Naive B cell (primary cell): ENCODE measurements at places on chromosomes 16 and 17. TPM values are rescaled to one million over a fixed set of nuclear protein-coding genes. Genes with fewer than 3 reads are reported as not detected.

GRCh38 chr16:47475786-47476185 is 14.7 kb downstream of the PHKB start:
- H3K4me3 ChIP-seq: no peak overlapping the region
- peaks cover 49% of the 10 kb centered on the region for H3K4me1 ChIP-seq
- H3K27me3 ChIP-seq: no peaks in the 10 kb centered on the region
- H3K27ac ChIP-seq: no peak overlapping the region
- no peak for DNase-seq

The MYO15A gene
- polyA plus RNA-seq: 2.0 TPM

DNA sequence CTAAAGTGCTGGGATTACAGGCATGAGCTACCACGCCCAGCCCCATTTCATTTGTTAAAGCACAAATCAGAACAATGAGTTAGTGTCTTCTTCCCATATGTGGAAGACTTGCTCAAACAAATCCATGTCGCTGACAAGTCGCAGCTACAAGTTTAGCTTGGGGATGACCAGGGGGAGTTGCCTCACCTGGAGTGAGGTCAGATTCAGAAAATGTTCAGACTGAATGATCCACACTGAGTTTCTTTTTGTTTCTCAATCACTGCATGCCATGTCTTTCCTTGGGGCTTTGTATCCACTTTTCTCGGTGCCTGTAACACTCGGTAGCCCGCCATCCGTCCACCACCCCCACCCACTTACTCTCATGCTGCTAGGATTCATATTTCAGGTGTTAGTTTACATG is 437.3 kb upstream of the DYNLRB2 start:
- peaks cover 33% of the 10 kb centered on the region for H3K27me3 ChIP-seq
- H3K4me3 ChIP-seq: no peak overlapping the region
- no peak for DNase-seq
- H3K4me1 ChIP-seq: no peaks in the 10 kb centered on the region
- no peaks in the 10 kb centered on the region for H3K36me3 ChIP-seq
- H3K27ac ChIP-seq: no peak overlapping the region

The TOP2A gene
- 0.74 TPM for polyA plus RNA-seq

DNA sequence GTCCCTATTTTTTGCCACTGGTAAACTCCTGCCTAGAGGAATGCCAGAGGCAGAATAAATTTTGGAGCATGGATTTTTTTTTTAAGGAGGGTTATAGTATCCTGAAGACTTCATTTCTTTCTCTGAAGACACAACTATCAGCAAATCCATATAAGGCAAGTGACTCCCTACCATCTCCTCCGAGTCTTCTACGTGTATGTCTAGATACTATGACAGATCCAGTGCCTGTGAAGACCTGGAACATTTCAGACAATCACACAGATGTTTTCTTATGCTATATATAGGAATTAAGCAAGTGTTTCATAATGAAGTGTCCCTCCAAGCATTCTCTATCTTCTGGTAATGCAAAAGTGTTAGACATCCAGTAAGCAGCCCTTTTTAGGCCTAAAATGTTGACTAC is 255.5 kb upstream of the TBX2 start:
- H3K4me3 ChIP-seq: no peak overlapping the region
- no peaks in the 10 kb centered on the region for H3K36me3 ChIP-seq
- H3K4me1 ChIP-seq: peaks cover 48% of the 10 kb centered on the region
- DNase-seq: no peak
- peak overlapping the region; percentile 53 for H3K27ac ChIP-seq
- H3K27me3 ChIP-seq: no peaks in the 10 kb centered on the region

- H3K4me3 ChIP-seq: no peak overlapping the region
- DNase-seq: no peak
- H3K27ac ChIP-seq: no peak overlapping the region
- no peaks in the 10 kb centered on the region for H3K4me1 ChIP-seq
Measured at GRCh38 chr16:20323591-20324117, 3.7 kb downstream of the GP2 start.

The TAC4 gene
- polyA plus RNA-seq: not detected

DNA sequence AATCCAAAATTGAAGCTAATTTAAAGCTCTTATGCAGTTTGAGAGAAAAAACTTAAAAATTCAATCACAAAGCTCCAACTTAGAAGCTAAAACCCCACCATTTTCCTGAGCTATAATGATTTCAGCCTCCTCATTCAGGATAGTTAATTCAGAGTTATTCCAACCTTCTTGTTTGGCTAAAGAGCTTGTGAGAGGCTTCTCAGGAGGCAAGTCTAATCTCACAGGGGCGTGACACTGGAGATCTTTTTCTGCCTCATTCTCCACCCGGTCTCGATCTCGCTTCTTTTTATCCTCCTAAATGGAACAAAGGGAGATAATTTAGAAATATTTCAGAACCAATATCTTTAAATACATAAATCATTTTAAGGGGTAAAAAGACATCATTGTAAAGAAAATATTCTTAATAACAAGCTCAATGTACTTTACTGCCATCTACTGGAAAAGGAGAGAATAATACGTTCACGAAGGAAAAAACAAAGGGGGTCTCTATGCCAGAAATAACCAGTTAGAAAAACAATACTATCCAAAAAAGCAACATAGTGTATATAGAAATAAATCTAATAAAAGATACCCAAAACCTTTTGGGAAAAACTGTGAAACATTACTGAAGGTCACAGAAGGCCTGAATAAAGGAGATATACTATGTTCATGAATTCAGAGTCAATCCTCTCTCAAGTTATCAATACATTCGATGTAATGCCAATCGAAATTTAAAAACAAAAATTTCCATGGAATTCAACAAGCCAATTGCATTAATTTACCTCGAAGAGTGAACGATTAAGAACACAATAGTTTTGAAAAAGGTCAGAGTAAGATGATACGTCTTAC is 13.9 kb downstream of the BRD7 start:
- H3K27ac ChIP-seq: peak overlapping the region; percentile 3
- DNase-seq: no peak
- H3K27me3 ChIP-seq: no peaks in the 10 kb centered on the region
- H3K4me3 ChIP-seq: no peak overlapping the region
- peaks cover 10% of the 10 kb centered on the region for H3K4me1 ChIP-seq

The CBX8 gene
- polyA plus RNA-seq: 0.73 TPM

- H3K36me3 ChIP-seq: no peaks in the 10 kb centered on the region
- peaks cover 27% of the 10 kb centered on the region for H3K4me1 ChIP-seq
- H3K27ac ChIP-seq: peak overlapping the region; percentile 89
- no peak for DNase-seq
- no peak overlapping the region for H3K4me3 ChIP-seq
Measured at GRCh38 chr16:56869513-56870275, 4.7 kb downstream of the SLC12A3 start.

DNA sequence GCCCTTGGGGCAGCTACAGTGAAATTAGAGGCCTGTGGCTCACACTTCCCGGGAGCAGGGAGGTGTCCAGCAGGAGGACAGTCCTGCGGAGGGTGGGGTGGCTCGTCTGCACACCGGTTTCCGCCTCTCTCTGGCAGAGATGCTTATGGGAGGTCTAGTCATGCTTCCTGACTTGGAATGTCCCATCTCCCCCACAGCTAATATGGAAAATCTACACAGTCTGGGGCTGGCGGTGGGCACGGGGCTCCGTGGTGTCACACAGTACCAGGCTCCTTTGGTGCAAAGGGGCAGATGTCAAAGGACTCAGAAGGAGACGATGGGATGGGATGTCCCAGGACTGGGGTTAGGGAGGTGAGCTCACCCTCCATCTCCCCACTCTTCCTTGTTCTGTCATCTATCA is 44.1 kb upstream of the DOC2B start:
- no peaks in the 10 kb centered on the region for H3K4me1 ChIP-seq
- no peak overlapping the region for H3K4me3 ChIP-seq

DNA sequence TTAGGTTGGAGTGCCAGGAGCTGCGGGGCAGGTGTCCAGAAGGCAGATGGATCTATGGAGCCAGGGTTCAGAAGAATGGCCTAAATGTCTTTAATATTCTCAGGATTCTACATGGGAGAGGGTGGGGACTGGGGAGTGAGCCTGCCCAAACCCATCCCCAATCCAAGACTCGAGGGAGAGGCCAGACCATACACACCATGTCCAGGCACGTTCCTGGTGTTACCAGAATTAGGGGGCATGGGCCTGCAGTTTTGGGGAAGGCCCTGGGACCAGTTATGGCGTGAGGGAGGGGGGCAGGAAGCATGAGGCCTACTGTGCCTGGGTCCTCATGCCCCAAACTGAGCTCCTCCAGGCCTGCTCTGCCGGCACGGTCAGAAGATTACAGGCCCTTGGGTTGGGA is 1.9 kb downstream of the TAX1BP3 start:
- H3K4me3 ChIP-seq: no peak overlapping the region
- H3K36me3 ChIP-seq: no peaks in the 10 kb centered on the region
- no peak for DNase-seq
- H3K27ac ChIP-seq: no peak overlapping the region

DNA sequence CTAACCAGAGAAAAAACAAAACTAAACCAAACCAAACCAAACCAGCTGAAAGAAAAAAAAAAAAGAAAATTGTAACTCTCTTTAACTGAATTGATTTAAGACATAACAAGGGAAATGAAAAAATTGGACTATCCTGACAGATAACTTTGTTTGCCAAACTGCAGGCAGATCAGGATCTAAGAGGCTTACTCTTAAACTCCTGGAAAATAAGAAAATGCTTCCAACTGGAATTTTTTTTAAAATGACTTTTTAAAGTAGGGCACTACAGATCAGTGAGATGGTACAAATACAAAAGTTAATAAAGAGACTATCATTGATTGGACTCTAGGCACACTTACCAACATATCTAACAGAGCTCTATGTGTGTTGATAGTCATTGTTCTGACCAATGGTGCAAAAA is 125.5 kb upstream of the KCNJ16 start:
- no peak for DNase-seq
- H3K4me3 ChIP-seq: no peak overlapping the region
- H3K27me3 ChIP-seq: no peaks in the 10 kb centered on the region
- peaks cover 7% of the 10 kb centered on the region for H3K4me1 ChIP-seq
- no peak overlapping the region for H3K27ac ChIP-seq

DNA sequence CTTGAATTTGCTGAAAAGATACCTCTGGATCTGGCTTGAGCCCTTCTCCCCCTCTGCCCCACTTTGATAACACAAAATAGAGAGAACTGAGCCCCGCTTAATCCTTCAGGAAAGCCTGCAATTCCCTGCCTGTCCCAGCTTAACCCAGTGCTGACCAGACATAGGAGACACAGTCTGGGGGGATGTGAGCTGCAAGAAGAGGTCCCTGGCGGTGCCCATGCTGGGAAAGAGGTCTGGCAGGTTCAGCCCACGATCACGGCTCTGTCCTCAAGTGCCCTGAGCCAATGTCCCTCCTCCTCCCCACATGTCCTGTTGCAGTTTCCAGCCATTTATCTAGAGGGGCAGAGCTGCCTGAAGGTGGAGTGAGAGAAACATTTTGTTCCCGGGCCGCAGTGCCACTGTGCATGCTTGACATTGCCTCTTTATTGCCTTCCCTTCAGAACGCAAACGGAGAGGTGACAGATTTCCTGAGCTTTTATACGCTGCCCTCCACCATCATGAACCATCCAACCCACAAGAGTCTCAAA is 29.0 kb downstream of the PLCD3 start:
- H3K27ac ChIP-seq: no peak overlapping the region
- peaks cover 14% of the 10 kb centered on the region for H3K36me3 ChIP-seq
- no peak overlapping the region for H3K4me3 ChIP-seq
- H3K4me1 ChIP-seq: peaks cover 7% of the 10 kb centered on the region
- H3K27me3 ChIP-seq: no peaks in the 10 kb centered on the region
- no peak for DNase-seq

DNA sequence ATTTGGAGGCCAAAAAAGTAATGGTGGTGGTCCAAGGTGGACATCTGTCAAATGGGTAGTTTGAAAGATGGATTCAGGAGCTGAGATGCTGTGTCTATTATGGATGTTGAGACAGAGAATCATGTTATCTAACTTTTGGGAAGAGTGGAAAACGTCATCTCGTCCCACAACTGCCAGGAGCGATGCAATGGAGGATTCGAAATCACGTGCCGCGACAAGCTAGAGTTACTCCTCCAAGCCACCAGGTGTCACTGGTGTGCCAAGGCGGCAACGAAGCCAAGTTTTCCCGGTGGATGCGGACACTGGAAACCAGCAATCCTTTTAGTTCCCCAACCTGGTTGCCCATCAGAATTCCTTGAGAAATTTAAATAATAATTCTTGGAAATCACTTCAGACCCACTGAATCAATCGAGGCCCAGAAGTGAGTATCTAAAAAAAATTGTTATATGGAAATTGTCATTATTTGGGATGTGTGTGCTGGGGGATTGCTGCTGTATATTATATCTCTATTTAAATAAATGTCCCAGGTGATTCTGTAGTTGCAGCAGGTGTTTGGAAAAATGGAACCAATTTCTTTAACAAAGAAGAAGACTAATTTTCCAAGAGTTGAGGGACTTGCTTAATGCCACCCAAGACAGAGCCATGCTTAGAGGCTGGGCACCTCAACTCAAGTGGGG is 206.1 kb downstream of the HAPSTR1 start:
- no peak overlapping the region for H3K4me3 ChIP-seq
- peaks cover 23% of the 10 kb centered on the region for H3K27me3 ChIP-seq
- peaks cover 11% of the 10 kb centered on the region for H3K36me3 ChIP-seq
- H3K4me1 ChIP-seq: no peaks in the 10 kb centered on the region
- no peak for DNase-seq

DNA sequence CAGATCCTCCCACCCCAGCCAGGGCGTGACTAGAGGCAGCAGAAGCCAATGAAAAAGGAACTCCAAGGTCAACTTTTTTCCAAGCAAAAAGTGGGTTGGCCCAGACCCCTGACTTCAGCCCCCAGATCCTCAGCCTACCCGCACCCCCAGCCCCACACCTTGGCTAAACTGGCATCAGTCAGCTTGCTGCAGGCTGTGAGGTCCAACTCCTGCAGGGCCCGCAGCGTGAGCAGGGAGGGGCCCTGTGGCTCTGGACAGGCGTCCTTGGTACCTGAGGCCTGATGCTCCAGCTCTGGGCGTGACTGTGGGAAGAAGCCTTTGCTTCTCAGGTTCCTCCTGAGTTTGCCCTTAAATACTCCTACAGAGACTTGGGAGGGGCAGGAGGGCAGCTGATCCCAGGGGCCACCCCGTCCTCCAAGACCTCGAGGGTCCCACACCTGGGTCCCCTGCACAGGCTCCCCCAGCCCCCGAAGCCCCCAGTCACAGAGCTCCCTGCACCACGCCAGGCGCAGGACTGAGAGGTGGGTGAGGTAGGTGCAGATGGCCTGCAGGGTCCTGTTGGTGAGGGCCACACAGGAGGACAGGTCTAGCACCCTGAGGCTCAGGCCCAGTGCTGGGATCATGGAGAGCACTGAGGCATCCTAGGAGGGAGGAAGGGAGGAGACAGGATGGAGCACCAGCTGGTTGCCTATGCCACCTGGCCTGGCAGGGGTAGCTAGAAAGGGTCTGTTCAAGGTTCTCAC is 9.4 kb downstream of the ELMO3 start:
- no peaks in the 10 kb centered on the region for H3K27me3 ChIP-seq
- no peak overlapping the region for H3K27ac ChIP-seq
- no peaks in the 10 kb centered on the region for H3K4me1 ChIP-seq
- no peak for DNase-seq
- H3K36me3 ChIP-seq: no peaks in the 10 kb centered on the region
- H3K4me3 ChIP-seq: no peak overlapping the region

The BCO1 gene
- polyA plus RNA-seq: not detected

The ANKRD40CL gene
- not detected for polyA plus RNA-seq
